ENCODE measurements at places on chromosomes 5 and 9.
A peak's percentile ranks its signal among the peaks of the same experiment; 100 is the strongest.

DNA sequence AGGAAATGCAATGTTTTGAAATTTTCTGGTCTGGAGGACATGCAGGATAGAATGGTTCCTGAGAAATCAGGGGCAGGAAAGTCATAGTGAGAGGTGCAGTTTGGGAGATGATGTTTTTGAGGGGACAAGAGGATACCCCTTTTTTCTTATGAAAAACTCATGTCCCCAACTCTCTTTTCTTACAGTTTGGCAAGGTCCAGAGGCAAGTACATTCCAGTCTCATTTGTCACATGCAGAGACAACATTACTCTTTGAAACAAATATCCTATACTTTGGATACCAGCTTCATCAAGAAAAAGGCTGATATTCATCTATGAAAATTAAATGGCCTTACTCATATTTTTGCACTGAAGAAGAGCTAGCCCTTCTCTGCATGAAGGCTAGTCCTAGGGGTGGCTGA is 48.2 kb downstream of the EQTN start:
- DNase-seq = no peak

DNA sequence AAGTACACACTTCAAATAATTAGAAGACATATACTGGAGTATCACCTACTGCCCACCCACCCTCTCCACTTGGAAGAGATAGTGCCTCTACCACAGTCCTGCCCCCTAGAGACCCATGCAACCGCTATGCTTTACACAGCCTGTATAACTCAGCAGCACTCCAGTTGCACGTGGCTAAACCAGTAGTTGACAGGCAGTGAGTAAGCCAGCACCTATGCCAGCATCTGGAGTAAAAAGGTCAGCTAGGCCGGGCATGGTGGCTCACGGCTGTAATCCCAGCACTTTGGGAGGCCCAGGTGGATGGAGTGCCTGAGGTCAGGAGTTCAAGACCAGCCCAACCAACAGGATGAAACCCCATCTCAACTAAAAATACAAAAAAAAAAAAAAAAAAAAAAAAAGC is 356.4 kb downstream of the NR2F1-AS1 start:
- DNase-seq = no peak

GRCh38 chr5:178569485-178569884 is 20.7 kb downstream of the COL23A1 start:
- no peak for DNase-seq

GRCh38 chr5:14490309-14490711 is 91.3 kb upstream of the OTULINL start:
- DNase-seq = no peak

GRCh38 chr9:18909140-18910018 is 123.6 kb downstream of the SAXO1 start:
- no peak for DNase-seq

DNA sequence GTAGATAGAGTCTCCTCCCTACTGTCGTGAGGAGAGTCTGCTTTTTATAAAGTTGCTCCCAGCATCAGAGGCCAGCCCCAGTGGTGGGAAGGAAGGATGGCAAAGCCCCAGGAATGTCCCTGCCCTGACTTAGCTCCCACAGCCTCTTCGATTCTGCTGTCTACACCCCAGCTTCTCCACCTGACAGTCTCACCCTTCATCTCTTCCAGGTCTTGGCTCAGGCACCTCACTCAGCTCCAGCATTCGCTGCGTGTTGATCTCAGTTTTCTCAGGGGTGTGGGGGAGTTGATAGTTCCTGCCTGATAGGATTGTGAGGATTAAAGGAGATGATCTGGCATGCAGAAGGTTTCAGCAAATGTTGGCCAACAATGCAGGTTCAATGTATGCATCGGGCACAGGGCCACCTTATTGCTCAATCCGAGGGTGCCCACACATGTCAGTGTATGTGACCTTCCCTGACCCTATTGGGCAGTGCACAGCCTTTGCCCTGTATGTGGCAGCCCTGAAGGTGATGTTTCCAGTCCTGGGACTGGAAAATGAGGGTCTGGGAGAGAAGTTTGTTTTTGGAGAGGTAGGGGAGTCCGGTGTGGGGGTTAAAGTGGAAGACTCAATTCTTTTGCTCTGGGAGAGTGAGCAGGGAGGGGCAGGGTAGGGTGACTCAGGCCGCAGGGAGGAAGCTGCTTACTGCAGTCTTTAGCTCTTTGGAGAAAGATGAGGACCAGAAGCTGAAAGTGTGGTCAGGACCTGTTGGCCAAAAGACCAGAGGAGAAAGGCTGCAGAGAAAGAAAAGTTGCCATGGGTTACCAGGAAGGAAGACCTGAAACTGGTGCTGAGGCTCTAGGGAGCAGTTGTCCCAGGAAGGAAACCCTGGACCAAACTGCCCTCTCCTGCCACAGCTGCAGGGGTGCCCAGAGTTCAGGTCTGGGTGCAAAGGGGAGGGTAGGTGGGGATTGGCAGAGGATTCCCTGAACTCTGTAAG is 153.2 kb downstream of the MACROH2A1 start:
- no peak for DNase-seq

- no peak for DNase-seq
Observed at GRCh38 chr5:126056851-126057622, 366.2 kb upstream of the GRAMD2B start.

DNA sequence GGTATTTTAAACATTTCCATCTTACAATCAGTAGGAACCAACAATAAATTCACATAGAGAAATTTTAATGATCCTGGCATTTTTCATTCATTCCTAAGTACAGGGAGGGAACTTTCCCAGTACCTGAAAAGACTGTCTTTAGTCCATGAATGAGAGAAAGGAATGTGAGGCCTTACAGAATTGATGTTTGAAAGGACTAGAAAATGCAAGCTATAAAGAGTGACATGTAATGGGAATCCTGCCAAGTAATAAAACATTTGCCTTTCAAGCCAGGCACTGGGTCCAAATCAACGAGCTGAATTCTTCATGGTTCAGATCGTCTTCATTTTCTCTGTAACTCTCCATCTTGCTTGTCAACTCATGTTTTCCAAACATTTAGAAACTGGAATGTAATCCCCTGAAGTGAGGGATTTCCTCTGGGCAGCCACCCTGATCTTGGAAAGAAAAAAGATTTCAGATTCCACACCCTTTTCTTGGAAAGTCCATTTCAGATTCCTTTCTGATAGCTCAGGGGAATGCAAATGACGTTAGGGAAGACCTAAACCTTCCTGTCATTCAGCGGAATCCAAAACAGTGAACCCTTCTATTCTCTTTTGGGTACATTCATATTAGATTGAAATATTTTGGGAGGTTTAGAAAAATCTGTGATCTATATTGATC is 315.8 kb downstream of the SH3GL2 start:
- no peak for DNase-seq

DNA sequence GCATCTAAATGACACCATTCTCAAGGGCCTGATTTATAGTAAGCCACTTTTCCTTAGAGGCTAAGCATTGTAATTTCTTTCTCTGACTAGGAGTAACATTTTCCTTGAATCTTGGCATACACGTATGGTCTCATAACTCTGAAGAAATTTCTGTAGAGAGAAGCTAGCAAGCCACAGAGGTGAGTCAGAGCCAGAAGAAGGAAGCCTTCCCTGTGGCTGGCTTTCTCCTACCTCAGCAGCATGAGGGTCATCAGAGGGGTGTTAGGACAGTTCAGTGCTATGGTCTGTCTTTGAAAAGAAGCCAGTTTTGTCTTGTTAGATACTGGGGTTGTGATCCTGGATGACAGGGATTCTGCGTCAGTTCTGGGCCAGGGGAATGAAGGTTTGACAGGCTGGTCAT is 3.2 kb downstream of the SNX30 start:
- DNase-seq = no peak

DNA sequence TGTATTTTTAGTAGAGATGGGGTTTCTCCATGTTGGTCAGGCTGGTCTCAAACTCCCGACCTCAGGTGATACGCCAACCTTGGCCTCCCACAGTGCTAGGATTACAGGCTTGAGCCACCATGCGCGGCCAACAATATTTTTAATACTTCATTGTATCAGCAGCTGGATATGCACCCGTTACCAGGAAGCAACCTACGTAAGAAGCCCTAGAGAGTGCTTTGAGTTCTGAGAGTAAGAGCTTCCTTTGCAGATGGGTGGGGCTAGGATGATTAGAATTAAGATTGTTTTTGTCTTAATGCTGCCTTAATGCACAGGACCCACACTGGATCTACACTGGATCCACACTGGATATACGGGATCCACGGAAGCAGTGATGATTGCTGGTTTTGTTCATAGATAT is 123.9 kb upstream of the ABCA1 start:
- no peak for DNase-seq

GRCh38 chr9:88458716-88459465 is 70.6 kb downstream of the SPIN1 start:
- DNase-seq = no peak

- DNase-seq = peak; percentile 78
Observed at GRCh38 chr9:137205126-137206069, at the start of the genes NDOR1 and TMEM203. Gene NDOR1 (plus strand): TSS chr9:137205700. CDS start chr9:137205778, 78 bp downstream. Gene TMEM203 (minus strand): TSS chr9:137205648. CDS start chr9:137205414, 234 bp downstream.
